ENCODE measurements at places on chromosomes 7 and 10.

GRCh38 chr7:98120559-98120958 lies 13.9 kb downstream of the LMTK2 start:
- DNase-seq: no peak

- DNase-seq: no peak
Measured at GRCh38 chr10:58898854-58899573, 277.4 kb upstream of the PHYHIPL start.

GRCh38 chr10:2948127-2948854 lies 119.1 kb upstream of the PFKP start:
- peak; percentile 79 for DNase-seq

- DNase-seq: no peak
Measured at GRCh38 chr7:25907214-25907613, 244.8 kb upstream of the NFE2L3 start.

DNA sequence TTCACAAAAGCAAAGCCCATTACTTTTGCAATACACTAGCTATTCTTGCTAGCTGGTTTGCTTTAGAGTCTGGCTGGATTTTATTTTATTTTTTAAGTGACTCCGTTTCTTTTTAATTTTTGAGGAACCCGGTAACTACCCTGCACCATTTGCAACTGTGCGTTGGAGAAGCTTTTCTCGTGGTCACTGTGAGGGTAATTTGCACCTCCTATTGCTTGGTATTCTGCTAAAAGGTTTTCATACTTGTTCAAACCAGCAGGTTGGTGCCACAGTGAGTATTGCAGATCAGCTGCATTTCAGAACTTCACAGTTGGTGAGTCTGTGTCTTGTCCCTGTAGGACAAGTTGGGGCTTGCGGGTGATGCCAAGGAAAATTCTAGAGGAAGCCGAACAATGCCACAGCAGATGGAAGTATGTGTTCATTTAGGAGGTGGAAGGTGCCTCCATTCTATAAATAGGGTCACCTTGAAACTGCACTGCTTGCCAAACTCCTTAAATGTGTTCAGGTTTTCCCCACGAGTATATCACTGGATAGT lies 3.9 kb upstream of the NMT2 start:
- DNase-seq: no peak

DNA sequence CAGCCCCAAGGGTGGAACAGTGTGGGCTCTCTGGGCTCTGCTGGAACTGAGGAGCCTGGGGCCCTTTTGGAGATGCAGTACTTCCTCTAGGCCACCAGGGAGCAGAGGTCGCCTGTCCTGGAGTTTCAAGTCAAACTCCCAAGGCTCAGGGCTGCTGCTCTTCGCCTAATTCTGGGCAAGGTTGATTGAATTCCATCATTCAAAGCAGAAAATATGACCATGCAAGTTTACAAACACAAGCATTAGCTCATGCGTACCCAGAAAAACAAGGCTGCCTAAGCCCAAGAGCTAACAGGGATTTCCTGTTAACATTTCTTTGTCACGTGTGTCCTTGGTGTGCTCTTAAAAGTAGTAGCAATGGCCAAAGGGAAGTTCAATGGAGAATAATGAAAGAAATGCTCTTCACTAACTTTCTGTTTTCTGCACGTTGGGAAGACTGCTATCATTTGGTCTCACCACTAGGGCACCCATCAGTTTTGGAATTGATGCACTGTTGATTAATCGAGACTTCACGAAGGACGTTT lies 20.1 kb downstream of the LDB3 start:
- DNase-seq: peak; percentile 62

DNA sequence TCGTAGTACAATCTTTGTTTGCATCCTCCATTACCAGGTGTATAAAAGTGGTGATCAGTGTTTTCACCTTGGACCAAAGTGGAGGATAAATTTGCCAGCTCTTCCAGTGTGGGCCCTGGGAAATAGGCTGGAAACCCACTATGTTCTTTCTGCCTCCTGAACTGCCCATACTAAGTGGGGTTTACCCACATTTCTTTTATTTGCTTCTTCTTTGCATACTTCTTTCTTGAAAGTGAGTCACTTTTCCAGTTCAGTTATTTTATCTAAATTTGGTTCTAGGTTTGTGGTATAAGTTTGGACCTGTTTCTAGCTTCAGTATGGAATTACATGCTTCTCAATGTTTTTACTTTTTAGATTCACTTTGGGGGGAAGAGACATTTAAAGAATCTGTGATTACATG lies 126.2 kb upstream of the ACBD5 start:
- DNase-seq: no peak

GRCh38 chr7:157514306-157514705 lies 177.5 kb downstream of the DNAJB6 start:
- DNase-seq: no peak

- no peak for DNase-seq
Measured at GRCh38 chr10:130968964-130969363, 342.6 kb downstream of the TCERG1L start.

DNA sequence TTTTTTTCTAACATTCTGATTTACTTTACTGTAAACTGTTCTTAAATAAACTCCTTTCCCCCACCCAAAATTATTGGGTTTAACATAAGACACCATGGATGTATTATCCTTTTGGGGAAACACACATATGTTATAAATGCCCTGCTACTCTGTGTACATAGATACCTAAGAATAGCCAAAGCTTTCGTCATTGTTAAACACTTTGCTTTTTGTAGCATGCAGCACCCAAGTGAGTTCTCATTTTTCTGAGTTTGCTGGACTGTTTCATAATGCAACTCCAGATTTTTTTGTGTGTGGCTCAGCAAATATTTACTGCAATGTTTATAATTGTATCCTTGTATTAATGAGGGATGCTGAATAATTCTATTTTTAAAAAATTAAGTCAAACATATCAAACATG lies 86.9 kb downstream of the VTI1A start:
- DNase-seq: no peak

GRCh38 chr7:158204453-158204852 lies 383.2 kb downstream of the PTPRN2 start:
- no peak for DNase-seq

- DNase-seq: no peak
Measured at GRCh38 chr10:83536426-83536825, 602.9 kb upstream of the GHITM start.

- DNase-seq: peak; percentile 41
Measured at GRCh38 chr7:87797798-87798403, 78.3 kb downstream of the SLC25A40 start.

Measured in activated CD4-positive, alpha-beta T cell treated with anti-CD3 and anti-CD28 coated beads, Interleukin-2, amount 50 U/mL, for 16 hours (primary cell).